ENCODE measurements at places on chromosomes 1 and 21. TPM values are rescaled to one million over a fixed set of nuclear protein-coding genes. Genes with fewer than 3 reads are reported as not detected.

- DNase-seq, result no peak
- no peaks in the 10 kb centered on the region for H3K36me3 ChIP-seq
- H3K27me3 ChIP-seq, result no peaks in the 10 kb centered on the region
- no peak overlapping the region for H3K27ac ChIP-seq
- no peak overlapping the region for H3K4me3 ChIP-seq
- H3K4me1 ChIP-seq, result peaks cover 23% of the 10 kb centered on the region
Observed at GRCh38 chr1:31749785-31750735, 14.1 kb downstream of the ADGRB2 start.

DNA sequence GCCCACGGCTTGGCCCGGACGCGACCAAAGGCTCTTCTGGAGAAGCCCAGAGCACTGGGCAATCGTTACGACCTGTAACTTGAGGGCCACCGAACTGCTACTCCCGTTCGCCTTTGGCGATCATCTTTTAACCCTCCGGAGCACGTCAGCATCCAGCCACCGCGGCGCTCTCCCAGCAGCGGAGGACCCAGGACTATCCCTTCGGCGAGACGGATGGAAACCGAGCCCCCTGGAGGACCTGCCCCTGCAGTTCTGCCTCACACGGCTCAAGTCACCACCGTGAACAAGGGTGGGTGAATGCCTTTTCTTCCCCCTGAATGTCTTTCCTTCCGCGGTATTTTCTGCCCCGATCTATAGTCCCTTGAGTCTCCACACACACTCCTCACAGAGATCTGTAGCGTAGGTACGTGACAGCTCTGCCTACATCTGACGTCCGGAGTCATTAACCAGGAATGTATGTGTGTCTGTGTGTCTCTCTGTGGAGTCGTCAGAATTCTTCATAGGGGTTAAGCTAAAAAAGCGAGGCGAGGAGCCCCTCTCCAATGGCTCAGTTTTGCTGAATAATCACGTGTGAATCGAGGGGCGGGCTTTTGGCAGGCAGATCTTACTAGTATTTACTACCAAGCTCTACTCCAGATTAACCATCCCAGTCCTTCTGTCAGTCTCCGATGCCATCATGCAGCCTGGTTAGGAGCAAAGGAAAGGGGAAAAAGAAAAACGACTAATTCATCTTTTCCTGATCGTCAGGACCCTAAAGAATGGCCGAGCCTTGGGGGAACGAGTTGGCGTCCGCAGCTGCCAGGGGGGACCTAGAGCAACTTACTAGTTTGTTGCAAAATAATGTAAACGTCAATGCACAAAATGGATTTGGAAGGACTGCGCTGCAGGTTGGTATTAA lies at the start of gene CDKN2C:
TSS of gene CDKN2C (plus strand) at position 635 of the 898 bp plus-strand sequence. CDS start at position 759, 124 bp downstream.
- H3K4me1 ChIP-seq, result no peaks in the 10 kb centered on the region
- H3K4me3 ChIP-seq, result peak within 1 kb of the TSS; percentile 59
- no peak within 1 kb of the TSS for H3K27ac ChIP-seq
- DNase-seq, result peak; percentile 77

- H3K4me1 ChIP-seq, result peaks cover 14% of the 10 kb centered on the region
- no peaks in the 10 kb centered on the region for H3K36me3 ChIP-seq
- no peak for DNase-seq
- no peak overlapping the region for H3K27ac ChIP-seq
- no peaks in the 10 kb centered on the region for H3K27me3 ChIP-seq
Observed at GRCh38 chr1:209353053-209353452, 230.5 kb upstream of the CAMK1G start.

DNA sequence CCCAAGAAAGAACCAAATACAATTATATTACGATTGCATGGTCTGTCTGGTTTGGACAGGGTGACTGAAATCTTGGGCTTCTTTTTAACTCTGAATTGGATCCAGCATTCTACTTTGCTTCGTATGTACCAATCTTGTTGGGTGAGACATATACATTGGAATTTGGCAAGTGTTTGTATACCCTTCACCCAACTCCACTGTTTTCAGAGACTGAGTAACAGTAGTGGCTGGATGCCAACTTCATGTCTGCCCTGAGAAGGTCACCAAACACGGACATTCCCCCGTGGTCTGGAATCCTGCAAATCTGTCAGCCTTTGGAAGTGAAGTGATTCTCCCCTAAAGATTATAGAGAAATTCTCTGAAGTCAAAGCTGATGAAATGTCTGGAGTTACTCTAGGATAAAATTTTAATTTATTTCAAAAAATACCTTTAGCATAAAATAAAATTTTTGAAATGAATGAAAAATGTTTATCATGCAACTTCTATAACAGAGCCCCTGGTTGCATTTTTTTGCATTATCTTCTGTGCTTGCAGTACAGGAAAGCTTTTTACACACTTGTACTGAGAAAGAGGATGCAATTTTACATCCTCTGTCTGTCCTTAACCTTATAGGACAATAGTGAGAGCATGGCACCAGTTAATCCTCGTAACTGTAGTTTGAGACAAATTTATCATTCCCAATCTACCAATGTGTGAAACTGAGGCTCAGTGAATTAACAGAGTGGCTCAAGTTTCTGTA lies 201.8 kb downstream of the DISC1 start:
- H3K36me3 ChIP-seq, result no peaks in the 10 kb centered on the region
- H3K4me1 ChIP-seq, result no peaks in the 10 kb centered on the region
- H3K27me3 ChIP-seq, result no peaks in the 10 kb centered on the region
- no peak overlapping the region for H3K27ac ChIP-seq

DNA sequence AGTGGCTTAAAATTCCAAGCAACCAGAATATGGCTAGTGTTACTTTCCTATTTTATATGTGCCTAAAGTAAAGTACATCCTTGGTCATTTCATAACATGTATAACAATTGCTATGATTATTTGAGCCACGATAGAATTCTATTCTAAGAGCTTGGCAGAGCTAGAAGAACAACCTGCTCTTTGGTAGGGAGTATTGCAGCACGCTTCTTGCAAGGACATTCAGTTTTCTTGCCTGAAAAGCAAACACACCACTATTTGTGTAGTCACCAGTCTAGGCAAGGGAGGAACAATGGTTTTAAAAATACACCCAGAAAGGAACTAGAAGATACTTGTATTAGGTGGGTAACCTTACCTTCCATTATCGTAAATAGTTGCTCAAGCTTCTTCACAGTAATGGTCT lies 51.5 kb downstream of the CNST start:
- no peaks in the 10 kb centered on the region for H3K27me3 ChIP-seq
- peaks cover 15% of the 10 kb centered on the region for H3K4me1 ChIP-seq
- H3K27ac ChIP-seq, result no peak overlapping the region
- no peaks in the 10 kb centered on the region for H3K36me3 ChIP-seq

GRCh38 chr1:88678405-88678804 lies 5.7 kb upstream of the PKN2 start:
- H3K27me3 ChIP-seq, result no peaks in the 10 kb centered on the region
- H3K36me3 ChIP-seq, result no peaks in the 10 kb centered on the region
- peaks cover 6% of the 10 kb centered on the region for H3K4me1 ChIP-seq
- no peak overlapping the region for H3K4me3 ChIP-seq

GRCh38 chr1:109625176-109625575 lies 5.5 kb downstream of the AMPD2 start:
- no peaks in the 10 kb centered on the region for H3K27me3 ChIP-seq
- H3K36me3 ChIP-seq, result no peaks in the 10 kb centered on the region
- H3K4me1 ChIP-seq, result peaks cover 4% of the 10 kb centered on the region
- H3K4me3 ChIP-seq, result no peak overlapping the region
- no peak overlapping the region for H3K27ac ChIP-seq

GRCh38 chr1:226181996-226182714 lies 4.4 kb downstream of the ACBD3 start:
- peak; percentile 33 for DNase-seq
- no peak overlapping the region for H3K27ac ChIP-seq
- no peak overlapping the region for H3K4me3 ChIP-seq
- H3K4me1 ChIP-seq, result peaks cover 13% of the 10 kb centered on the region

- H3K4me3 ChIP-seq, result no peak overlapping the region
- H3K27ac ChIP-seq, result no peak overlapping the region
- H3K27me3 ChIP-seq, result no peaks in the 10 kb centered on the region
Observed at GRCh38 chr1:79190074-79190473, 183.5 kb upstream of the ADGRL4 start.

Gene TNNI3K
- total RNA-seq, result 1.9 TPM

Gene CD1B
- not detected for total RNA-seq

Gene CD34
- 0.12 TPM for total RNA-seq

Gene MPL
- total RNA-seq, result 0.09 TPM

Gene DCDC2B
- total RNA-seq, result not detected

Gene BSND
- not detected for total RNA-seq

Gene OR10T2
- not detected for total RNA-seq

Gene RGS4
- 0.77 TPM for total RNA-seq

Gene KIF2C
- 130 TPM for total RNA-seq

Gene OR6N1
- not detected for total RNA-seq

Gene DISP1
- 9.2 TPM for total RNA-seq

Gene SDHB
- 61.2 TPM for total RNA-seq

Gene ITPKB
- 1.6 TPM for total RNA-seq

Gene HAO2
- total RNA-seq, result not detected
